ENCODE measurements at places on chromosomes 7 and 10.
A peak's percentile ranks its signal among the peaks of the same experiment; 100 is the strongest.

DNA sequence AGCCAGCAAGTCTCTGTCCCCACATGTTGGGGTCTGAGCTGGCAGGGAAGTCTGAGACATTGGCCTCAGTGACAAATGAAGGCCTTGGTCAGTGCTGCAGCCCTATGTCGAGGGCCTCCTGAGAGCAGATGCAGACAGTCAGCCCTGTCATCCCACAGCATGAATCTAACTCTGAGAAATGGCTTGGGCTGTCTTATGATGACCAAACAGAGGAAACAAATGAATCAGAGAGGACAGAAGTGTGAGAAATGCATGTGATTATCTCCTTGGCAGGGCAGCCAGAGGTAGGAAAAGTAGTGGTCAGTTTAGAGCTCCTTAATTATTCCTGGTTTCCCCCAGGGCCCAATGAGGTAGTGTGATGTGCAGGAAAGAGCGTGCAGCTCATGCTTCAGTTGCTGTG is 287.6 kb downstream of the SORCS3 start:
- DNase-seq, result no peak

DNA sequence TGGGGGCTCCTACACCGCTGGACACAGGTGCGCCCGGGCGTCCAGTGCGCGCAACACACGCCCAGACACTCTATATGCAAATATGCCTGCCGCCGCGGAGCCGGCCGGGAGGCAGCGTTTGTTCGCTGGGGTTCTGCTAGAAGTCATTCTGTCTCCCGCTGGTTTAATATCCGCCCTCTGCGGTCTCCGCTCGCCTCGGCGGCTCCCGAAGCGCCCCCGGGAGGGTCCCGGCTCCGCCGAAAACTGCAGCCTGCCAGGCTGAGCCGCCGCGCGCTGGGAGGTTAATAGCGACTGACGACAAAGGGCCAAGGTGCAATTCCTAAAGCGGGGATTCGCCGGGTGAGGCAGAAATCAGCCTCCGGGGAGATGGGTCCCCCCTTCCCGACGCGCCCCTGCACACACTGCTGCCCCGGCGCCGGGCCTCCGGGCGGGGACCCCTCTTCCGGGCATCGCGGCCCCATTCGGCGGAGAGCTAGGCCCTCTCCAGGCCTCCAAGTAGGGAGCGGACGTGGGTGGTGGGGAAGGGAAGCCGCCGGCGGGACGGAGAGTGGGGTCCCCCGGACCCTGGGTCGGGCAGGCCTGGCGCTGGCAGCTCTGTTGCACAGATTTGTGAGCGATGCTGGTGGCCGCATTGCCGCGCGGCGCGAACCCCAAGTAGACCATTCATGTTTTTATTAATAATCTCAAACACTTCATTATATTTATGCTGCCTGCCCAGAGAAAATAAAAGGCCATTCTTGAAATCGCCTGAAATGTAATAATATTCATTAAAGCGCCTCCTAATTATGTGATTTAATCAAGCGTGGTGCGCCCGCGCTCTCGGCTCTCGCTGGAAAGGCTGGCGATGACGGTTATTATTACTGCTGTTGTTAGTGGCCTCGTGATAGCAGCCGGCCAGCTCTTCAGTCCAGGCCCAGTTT is 9.1 kb downstream of the EN2 start:
- DNase-seq, result no peak

GRCh38 chr10:65544756-65545155 is 1381.1 kb upstream of the LRRTM3 start:
- no peak for DNase-seq

GRCh38 chr7:30841025-30841735 is 70.0 kb downstream of the MINDY4 start:
- DNase-seq, result peak; percentile 27

DNA sequence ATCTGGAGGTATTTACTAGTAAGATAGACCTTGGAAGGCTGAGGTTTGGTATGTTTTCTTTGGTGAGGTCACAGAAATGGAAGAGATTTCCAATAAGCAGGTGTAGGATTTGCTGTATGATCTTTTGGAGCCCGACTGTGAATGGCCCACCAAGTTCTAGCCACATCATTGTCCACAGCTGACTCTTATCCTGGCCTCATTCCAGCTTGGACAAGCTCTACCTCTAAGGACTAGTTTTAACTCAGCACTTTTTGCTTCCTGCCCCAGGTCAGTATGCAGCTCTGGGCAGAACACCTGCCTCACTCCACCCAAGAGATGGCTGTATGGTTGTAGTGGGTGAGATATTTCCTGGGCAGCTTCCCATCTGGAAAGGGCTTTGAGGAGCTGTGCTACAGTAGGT is 6.1 kb upstream of the CPA4 start:
- peak; percentile 38 for DNase-seq
